Endothelial cell (in vitro differentiated cells): ENCODE measurements at places on chromosomes 1 and 21. TPM values are rescaled to one million over a fixed set of nuclear protein-coding genes. Genes with fewer than 3 reads are reported as not detected.
A peak's percentile ranks its signal among the peaks of the same experiment; 100 is the strongest.

DNA sequence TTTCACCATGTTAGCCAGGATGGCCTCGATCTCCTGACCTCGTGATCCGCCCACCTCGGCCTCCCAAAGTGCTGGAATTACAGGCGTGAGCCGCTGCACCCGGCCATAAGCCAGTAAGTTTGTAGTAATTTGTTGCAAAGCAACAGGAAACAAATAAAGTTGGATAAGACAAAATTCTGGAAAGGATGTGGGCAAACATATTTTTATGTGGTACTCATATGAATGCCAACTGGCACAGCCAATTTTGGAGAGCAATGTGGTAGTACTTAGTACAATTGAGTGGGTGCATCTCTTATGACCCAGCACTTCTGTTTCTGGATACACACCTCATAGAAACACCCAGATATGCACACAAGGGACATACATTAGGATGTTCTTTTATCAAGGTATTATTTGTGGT lies 8.4 kb upstream of the IL12RB2 start:
- no peak for DNase-seq

- no peak for DNase-seq
Observed at GRCh38 chr1:152313970-152314369, 11.1 kb downstream of the FLG start.

LCE1B gene
- total RNA-seq = not detected

DNA sequence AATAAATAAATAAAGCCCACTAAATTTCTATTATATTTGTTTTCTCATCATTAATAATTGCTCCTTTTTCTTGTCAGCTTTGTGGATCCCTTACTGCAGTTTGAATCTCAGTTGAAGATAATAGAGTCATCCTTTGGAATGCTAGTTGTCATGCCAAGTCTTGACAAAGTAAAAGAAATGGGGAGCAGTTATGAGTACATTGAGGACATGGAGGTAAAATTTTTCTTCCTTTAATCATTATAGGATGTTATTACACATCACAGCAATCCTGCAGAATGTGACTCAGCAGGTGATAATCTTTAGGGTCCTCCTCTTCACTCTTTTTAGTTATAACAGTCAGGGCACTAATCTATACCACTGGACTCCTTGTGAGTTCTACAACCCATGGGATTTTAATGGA lies 24.1 kb downstream of the MROH9 start:
- no peak for DNase-seq

GRCh38 chr1:160226623-160227022 lies 21.4 kb downstream of the PEA15 start:
- DNase-seq = no peak

SLC9C2 gene
- total RNA-seq = 0.51 TPM

TRIM17 gene
- 2.3 TPM for total RNA-seq

GRCh38 chr1:17696417-17697301 lies 58.5 kb upstream of the ACTL8 start:
- DNase-seq = peak; percentile 68

DNA sequence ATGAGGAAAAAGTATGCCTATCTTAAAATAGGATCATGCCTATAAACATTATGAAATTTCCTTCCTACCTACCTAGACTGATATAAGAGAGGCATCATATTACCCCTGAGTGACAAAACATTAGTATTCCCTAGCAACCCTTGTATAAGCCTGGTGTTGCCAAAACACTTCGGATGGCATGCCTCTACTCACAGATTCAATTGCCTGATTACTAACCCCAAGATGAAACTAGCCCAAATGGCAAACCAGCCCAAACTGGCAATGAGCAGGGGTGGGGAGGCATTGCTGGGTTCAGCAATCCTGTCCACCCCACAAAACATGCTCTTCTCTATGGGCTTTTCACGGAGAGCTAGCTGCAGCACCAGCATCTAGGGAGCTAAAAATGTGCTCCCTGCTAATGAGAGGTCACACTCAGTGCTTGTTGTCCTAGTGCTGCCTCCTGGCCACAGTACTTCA lies 13.9 kb downstream of the PALMD start:
- no peak for DNase-seq

GRCh38 chr1:45230537-45230936 lies 24.1 kb upstream of the ZSWIM5 start:
- no peak for DNase-seq

DNA sequence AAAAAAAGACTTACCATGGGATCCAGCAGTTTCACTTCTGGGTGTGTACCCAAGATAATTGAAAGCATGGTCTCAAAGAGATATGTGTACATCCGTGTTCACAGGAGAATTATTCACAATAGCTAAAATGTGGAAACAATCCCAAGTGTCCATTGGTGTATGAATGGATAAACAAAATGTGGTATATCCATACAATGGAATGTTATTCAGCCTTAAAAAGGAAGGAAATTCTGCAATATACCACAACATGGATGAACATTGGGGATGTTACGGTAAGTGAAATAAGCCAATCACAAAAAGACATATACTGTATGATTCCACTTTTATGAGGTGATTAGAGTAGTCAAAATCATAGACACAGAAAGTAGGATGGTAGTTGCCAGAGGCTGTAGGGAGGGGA lies 7.0 kb upstream of the TUT4 start:
- DNase-seq = no peak

AGT gene
- total RNA-seq = not detected

DNA sequence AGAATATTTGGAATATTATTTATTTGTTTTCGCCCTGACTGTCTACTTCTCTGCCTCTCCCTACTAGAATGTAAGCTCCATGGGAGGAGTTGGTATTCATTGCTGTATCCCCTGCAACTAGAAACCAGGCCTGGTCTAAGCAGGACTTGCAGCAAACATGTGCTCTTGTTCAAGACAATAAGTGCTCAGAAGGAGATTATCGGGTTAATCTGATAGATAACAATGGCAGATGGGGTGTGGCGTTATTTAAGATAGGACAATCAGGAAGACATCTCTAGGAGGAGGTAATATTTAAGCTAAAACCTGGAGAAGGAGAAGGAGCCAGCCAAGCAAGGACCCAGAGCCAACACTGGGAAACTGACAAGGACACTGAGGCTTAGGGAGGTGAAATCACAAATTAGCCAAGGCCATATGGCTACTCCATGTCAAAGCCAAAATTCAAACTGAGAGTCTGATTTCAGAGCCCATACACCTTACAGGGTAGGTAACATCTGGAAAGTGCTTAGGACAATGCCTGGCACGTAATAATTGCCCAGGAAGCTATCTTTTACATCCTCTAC lies 41.5 kb downstream of the STYXL2 start:
- no peak for DNase-seq

- no peak for DNase-seq
Observed at GRCh38 chr1:53580009-53580400, 120.8 kb downstream of the DMRTB1 start.

- DNase-seq = no peak
Observed at GRCh38 chr1:185008838-185009237, 34.5 kb upstream of the NIBAN1 start.

DNA sequence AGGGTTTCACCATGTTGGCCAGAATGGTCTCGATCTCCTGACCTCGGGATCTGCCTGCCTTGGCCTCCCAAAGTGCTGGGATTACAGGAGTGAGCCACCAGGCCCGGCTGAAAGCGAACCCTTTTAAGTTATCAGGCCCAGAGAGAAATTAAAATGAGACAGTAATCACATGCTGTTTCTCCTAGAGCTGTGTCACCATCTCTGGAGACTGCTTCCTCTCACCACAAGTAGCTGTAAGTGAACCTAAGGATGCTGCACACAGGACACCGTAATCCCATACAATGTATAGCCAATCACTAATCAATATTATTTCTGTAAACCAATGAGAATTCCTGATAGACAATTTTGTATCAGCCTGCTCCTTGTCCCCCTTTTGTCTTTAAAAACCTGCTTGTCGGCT lies 5.7 kb upstream of the CSTB start:
- DNase-seq = no peak

DHCR24 gene
- total RNA-seq = 181 TPM

DNA sequence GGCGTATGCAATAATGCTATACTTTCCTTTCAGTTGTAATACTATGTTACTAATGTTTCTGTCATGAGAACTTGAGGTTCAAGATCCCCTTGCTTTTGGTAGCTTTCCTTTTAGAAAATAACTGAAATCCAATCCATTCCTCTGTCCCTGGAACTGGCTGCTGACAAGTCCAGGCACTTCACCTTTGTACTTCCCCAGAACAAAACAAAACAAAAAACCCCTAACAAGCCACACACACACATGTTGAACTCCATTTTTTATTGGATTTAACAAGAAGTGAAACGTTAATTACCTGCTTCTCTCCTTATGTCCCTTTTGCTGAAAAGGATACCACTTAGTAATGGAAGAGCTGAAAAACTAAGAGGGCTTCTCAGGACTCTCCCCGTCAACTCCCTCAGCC lies 26.1 kb upstream of the SDC3 start:
- no peak for DNase-seq

LORICRIN gene
- not detected for total RNA-seq

- no peak for DNase-seq
Observed at GRCh38 chr1:33822396-33822795, 41.5 kb upstream of the HMGB4 start.

GRCh38 chr1:8249838-8250237 lies 68.1 kb upstream of the SLC45A1 start:
- no peak for DNase-seq

GRCh38 chr1:109158433-109158832 lies 44.5 kb downstream of the ELAPOR1 start:
- no peak for DNase-seq

DNA sequence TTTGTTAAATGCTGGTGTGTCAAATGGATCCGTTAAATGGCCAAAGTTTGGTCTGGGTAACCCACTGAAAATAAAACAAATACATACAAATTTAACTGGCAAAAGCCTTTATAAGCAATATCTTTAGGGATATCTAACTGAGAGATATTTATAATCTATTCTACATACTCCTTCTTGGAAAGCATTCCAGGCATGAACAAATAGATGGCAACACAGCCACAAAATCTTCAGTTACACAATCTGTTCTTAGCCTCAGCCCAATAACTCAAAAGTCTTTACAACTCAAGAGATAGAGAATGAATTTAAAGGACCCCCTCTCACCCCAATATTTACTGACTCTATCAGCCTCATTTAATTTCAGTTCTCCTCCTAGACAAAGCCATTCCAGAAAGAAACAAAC lies 58.7 kb downstream of the NRDC start:
- no peak for DNase-seq

KRTAP12-2 gene
- total RNA-seq = not detected

DNA sequence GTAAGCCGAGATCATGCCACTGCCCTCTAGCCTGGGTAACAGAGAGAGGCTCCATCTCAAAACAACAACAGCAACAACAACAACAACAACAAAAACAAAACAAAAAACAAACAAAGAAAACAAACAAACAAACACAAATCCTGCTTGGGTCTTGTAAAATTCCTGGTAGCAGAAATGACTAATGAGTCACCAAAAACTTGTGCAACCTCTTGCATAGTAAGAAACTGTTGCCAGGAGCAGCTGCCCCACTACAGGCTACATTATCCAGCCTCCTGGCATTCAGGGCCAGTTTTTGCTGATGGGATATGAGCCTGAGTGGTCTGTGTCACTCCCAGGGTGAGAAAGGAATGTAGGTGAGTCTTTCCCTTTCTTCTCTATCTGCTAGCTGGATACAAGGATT lies 245.4 kb downstream of the TNR start:
- no peak for DNase-seq

- DNase-seq = peak; percentile 57
Observed at GRCh38 chr1:13749543-13750341, 49.8 kb downstream of the PRDM2 start.

ATP1A2 gene
- total RNA-seq = 0.49 TPM

DNA sequence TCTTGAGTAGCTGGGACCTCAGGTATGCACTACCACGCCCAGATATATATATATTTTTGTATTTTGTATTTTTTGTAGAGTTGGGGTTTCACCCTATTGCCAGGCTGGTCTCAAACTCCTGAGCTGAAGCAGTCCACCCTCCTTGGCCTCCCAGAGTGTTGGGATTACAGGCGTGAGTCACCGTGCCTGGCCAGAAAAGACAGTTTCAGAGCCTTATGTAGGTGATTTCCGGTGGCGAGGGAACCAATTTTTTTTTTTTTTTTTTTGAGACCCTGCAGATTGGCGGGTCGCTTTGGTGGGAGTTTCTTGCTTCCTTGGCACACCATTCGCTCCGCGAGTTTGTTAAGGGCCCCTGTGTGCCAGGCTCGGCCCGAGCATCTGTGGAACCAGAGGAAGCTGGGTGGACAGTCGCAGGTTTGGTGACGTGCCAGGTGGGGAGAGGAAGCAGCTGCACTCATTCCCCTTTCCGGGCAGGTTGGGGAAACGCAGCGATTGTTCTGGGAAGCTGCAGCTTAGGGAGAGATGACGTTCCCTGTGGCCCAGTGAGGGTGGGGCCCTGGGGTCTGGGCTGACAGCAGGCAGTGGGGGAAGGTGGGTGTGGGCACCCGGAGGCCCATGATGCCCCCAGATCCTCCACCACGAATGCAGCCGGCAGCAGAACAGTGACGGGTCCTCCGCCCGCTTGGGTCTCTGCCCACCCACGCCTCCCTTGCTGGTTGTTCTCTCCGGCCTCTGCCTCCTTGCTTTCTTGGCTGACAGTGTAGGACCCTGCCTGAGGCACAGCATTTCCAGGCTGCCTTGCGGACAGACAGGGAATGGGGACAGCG lies 25.1 kb downstream of the SPSB1 start:
- no peak for DNase-seq

DNA sequence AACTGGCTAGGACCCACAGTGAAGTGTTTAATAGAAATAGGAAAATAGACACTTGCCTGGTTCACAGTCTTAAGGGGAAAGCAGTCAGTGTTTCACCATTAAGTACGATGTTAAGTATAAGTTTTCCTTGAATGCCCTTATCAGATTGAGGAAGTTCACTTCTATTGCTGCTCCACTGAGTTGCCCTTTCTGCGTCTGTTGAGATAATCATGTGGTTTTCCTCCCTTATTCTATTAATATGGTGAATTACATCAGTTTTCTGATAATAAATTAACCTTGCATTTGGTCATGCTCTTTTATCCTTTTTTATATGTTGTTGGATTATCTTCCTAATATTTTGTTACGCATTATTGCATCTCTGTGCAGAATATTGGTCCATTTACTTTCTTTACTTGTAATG lies 21.4 kb downstream of the UTS2 start:
- DNase-seq = no peak

GRCh38 chr1:93692983-93693591 lies 11.4 kb upstream of the BCAR3 start:
- DNase-seq = no peak

DNA sequence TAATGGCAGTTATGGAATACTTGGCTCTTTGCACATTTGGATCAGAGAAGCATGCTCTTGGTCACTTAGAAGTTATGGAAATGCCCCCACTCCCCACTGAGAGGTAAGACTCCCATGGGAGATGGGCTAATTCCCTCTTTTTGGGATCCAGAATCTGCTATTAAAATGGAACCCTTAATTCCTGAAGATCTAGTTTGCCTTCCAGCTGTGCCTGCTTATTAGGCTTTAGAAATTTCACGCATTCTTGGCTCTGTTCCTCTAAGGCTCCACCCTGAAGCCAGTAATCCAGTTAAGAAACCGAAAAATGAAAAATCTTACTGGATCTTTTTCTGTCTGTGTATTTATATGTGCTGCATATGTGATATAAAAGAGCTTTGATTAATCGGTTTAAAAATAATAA lies 76.7 kb downstream of the USH2A start:
- no peak for DNase-seq

GRCh38 chr1:242033447-242033846 lies 34.5 kb upstream of the MAP1LC3C start:
- no peak for DNase-seq

SLAMF9 gene
- total RNA-seq = not detected
